ENCODE measurements at places on chromosomes 2 and 18.
A peak's percentile ranks its signal among the peaks of the same experiment; 100 is the strongest.

DNA sequence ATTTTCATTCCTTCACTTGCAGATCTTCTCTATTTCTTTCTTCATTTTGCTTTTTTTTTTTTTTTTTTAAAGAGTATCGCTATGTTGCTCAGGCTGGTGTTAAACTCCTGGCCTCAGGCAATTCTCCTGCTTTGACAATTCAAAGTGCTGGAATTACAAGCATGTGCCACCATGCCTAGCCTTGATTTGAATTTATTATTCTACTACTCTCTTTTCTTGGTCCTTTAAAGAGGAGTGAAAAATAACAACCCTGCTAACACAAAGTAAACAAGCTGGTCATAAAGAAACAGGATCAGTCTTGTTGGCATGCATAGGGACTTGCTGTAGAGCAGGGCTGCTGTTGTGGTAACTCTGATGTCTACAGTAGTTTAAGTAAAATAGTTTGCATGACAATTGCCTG lies 1615.3 kb upstream of the ZEB2 start:
- no peak for DNase-seq

GRCh38 chr2:110101901-110102803 lies 13.5 kb downstream of the MALL start:
- DNase-seq = no peak

DNA sequence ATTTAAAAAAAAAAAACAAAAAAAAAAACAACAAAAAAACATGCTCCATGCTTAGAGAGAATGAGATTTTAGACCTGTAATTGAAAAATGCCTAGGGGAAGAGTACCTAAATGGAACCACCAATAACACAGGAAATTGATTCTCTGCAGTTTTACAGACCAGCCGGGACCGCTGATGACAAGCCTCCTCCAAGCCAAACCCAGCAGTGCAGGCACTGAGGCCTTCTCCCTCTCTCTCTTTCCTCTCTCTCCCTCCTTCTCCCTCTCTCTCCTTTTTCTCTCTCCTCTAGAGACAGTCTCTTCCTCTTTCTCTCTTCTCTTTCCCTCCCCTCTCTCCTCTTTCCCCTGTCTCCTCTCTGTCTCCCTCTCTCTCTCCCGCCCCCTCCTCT lies 228.8 kb upstream of the COPS8 start:
- DNase-seq = no peak

DNA sequence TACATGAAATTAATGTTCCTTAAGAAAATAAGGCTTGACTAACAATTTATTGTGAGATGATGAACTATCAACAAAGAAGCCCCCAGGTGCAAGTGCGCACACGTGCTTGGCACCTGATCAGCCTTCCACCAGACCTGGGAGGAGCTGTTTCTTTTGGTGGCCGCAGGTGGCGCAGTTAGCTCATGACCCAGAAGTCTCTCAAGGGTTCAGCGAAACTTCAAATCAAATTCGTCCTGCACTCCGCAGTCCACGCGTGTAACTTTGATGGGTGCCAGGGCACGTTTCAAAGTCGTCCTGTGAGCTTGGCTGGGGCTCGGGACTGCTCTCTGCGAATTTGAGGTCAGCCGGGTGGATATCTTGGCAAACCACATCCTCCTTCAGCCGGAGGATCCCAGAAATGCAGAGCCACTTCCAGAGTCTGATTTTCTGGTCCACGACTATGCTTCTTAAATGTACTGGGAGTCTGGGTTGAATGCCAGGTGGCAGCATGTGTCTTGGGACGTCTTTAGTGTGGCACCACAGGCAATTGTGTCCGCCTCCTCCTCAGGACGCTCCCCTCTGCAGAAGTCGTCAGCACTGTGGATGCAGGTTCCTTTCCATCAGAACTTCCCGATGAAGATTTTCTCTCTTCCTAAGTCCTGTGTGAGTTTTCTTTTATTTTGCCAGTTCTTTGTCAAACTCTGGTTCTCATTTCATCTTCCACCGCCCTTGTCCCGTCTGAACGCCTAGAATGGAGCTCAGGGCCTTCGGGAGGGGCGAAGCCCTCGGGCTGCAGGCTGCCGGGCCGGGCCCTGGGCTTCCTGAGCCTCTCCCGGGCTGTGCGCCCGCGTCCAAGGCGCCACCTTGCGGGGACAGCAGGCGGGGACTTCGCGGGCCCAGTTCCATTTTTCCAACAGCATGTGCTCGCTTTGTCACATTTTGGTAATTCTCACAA lies 61.3 kb upstream of the RAPGEF4 start:
- DNase-seq = no peak

- DNase-seq = no peak
Observed at GRCh38 chr2:113278073-113278741, 514 bp downstream of the PAX8 start.

GRCh38 chr2:49053156-49053555 lies 101.2 kb downstream of the FSHR start:
- no peak for DNase-seq

- no peak for DNase-seq
Observed at GRCh38 chr2:200305797-200306195, 697 bp upstream of the SPATS2L start.

DNA sequence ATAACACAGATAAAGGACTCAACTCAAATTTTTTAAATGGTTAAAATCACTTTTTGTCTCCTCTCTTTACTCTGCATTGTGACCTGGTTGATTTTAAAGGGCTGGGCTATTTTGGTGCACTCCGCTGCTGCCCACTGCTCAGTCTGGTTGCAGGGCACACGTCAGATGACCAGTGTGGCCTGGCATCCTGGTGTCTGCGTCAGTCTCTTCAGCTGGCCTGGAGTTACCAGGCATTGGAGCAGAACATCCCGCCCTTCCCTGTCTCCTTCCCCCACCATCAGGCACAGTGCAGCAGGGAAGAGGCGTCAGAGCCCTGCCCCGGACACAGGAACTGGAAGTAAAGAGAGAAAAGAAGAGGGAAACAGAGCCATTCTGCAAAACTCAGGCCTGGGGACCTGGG lies 8.9 kb downstream of the C1QL2 start:
- DNase-seq = no peak

DNA sequence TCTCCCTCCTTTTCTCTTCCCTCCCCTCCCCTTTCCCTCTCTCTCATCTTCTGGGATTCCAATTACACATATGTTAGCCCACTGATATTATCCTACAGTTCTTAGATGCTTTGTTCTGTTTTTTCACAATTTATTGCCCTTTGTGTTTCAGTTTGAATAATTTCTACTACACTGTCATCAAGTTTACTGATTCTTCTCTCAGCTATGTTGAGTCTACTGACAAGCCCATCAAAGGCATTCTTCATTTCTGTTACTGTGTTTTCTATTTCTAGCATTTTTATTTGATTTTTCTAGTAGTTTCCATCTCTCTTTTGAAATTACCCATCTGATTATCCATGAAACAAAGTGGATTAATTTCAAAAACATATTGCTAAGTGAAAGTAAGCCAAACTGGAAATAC lies 219.6 kb downstream of the TNS1 start:
- DNase-seq = no peak

- DNase-seq = no peak
Observed at GRCh38 chr2:128798502-128799283, 480.0 kb upstream of the HS6ST1 start.

DNA sequence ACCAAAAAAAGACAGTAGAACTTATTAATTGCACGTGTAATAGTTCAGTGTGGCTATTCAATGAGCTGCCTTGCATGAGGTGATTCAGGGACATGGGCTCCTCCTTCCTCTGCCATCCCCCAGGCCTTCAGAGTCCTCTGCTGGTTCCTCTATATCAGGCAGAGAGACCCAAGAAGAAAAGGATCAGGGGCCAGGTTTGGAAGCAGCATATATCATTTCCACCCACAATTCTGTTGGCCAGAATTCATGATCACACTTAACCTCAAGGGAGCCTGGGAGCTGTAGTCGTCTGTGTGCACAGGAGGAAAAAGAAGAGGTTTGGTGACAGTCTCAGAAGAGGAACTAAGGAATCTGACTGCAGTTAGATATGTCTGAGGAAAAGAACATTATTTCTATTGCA lies 114.0 kb upstream of the GLS start:
- no peak for DNase-seq

GRCh38 chr2:75456111-75456510 lies 104.6 kb downstream of the EVA1A start:
- DNase-seq = no peak

DNA sequence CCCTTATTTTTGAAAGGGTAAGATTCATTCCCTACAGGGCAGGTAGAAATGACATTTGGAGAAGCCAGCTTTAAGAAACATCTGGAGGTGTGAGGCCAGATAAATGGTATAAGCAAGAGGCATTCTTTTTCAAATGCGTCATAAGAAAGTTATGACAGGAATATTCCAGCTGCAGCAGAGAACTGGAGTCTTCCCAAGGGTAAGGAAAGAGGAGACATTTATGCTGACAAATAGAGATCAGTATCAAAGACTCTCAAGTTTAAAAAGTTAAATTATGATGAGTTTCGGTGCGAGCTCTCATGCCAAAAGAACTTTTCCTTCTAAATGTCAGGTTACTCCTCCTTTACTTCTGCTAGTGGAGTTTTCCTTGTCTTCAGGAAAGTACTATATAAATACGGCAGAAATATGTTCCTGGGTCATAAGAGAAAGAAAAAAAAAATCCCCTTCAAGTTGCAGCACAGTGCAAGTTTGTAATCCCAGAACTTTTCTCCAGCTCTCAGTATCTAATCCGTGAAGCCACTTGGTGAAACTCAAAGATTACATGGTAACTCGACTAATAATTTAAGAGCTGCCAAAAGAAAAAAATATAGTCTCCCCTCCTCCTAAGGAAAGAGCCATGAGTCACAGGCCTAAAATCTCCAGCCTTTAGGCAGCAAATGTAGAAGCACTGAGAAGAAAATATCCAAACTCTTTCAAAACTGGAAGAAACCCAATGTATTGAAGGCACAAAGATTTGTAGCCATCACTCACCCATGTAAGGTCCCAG lies 428.1 kb downstream of the MEIS1 start:
- DNase-seq = no peak

DNA sequence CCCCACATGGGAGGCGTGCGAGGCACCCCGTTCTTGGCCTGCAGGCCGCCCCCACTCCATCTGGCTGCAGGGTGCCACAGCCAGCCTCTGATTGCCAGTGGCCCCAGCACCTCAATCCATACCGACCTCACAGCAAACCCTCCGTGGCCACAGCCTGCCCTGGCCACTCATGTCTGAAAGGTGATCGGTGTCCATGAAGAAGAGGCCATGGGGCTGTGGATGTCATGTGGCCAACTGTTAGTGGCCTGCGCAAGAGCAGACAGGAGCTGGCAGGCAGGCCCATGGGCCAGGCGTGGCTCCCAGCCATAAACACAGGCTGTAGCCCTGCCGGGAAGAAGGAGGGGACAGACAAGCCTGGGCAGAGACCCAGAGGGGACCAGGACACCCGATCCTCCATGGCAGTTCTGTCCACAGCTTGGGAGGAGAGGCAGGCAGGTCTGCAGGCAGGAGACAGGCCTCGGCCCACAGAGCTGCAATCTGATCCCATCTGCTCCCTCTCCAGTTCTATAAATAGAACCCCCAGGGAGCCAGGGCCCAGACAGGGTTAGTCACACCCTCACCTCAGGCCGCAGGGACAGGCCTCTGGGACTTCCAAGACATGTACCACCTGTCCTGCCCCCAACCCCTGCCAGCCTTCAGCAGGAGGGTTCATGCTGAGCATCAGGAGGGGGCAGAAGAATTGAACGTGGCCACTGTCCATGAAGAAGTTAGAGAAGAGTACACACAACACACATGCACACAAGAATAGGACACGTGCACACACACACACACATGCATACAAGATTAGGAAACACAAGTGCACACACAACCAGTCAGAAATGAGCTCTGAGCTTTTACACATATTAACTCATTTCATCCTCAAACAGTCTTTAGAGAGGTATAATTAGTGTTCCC lies 16.9 kb downstream of the STEAP3 start:
- no peak for DNase-seq

GRCh38 chr2:239927424-239927981 lies 97.6 kb downstream of the NDUFA10 start:
- DNase-seq = peak; percentile 62

DNA sequence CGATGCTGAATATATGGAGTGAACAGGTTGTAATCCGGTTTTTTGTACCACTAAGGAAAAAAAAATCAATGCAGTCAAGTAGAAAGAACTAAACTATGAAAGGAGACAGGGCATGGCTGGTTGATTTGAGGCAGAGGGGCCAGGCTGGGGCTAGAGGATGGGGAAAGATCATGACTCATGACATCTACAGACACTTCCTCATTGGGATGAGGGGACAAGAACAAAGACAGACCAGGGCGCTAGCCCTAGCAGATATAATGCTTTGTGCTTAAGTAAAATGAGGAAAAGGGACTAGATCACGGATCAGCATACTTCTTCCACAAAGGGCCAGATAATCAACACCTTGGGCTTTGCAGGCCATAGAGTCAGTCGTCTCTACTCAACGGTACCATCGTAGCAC lies 55.8 kb downstream of the ST6GAL2 start:
- no peak for DNase-seq

DNA sequence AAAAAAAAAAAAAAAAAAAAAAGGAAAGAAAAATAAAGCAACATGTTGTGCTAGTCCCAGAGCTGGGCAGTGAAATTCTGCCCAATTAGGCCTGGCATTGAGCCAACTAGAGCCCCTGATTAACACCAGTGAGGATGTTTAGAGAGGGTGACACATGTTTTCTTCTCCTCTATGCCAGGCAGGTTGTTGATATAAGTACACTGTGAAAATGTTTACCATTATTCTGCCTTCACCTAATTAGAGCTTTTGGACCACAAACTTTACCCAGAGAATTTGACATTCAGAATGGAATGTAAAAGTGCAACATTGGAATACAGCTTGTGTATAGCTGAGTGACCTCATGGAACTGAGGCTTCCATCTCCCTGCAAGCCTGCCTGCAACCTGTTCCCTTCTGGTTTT lies 95.9 kb upstream of the MSH2 start:
- DNase-seq = no peak

DNA sequence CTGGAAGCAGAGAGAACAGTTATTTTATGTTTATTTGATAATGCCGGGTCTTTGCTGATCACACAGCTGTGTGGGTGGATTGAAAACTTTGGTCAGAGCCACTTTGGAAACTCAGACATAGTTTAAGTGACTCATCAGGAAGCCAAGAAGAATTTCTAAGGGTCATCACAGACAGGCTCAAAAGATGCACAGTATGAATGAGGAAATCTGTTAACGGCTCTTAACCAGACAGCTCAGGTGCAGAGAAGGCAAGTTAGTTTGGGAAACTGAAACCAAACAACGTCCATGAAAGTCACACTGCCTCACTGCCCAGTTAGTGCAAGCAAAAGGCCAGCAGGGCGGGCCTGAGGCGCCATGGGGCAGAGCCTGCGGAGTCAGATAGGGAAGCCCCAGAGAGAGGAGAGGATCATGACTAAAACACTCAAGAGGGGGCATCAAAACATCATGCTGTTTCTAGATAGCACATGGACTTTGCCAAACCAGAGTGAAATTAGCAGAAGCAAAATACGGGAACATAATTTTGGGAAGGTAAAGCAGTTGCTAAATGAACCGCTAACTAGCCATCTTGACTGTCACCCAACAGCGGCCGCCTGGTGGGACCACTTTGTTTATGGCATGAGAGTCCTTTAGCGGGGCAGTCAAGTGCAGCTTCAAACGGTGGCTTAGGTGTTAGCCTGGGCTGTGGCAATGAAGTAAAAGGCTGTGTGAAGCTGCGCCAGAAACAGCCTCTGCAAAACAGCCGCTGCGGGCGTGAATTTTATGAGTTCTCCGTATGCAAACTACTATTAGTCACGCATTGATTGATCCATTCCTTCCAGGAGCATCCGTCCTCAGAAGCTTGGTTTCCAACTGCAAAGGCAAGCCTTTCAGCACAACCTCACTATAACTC lies 101.2 kb downstream of the KCTD18 start:
- DNase-seq = no peak

All from stimulated activated CD4-positive, alpha-beta T cell treated with anti-CD3 and anti-CD28 coated beads, Interleukin-12 subunit alpha, Interleukin-12 subunit beta, amount 100 ng/mL, for 48 hours (primary cell).